ENCODE measurements at places on chromosomes 16 and 17. TPM values are rescaled to one million over a fixed set of nuclear protein-coding genes. Genes with fewer than 3 reads are reported as not detected.

GRCh38 chr16:87979352-87979751 is 28.1 kb downstream of the BANP start:
- H3K27me3 ChIP-seq, result no peaks in the 10 kb centered on the region
- peaks cover 12% of the 10 kb centered on the region for H3K36me3 ChIP-seq
- no peak for DNase-seq
- H3K4me3 ChIP-seq, result no peak overlapping the region

The OR1F1 gene
- not detected for total RNA-seq

DNA sequence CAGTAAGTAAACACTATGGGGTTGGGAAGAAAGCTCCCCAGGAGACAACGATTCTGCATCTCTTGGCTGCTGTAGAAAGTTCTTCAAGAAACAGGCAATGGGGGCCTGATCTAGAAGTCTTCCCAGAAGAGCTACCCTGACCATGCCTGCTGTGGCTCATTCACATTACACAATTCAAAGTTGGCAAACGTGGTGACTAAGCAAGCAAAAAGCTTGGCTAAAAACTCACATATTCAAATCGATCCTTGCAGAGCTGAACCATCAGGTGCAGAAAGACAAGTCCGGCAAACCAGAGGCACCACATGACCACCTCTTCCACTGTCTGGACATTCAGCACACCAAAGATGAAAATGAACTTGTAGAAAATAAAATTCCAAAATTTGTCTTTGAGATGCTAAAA is 16.1 kb downstream of the AMFR start:
- H3K4me1 ChIP-seq, result no peaks in the 10 kb centered on the region
- no peak for DNase-seq
- H3K36me3 ChIP-seq, result peaks cover 38% of the 10 kb centered on the region
- no peaks in the 10 kb centered on the region for H3K27me3 ChIP-seq
- H3K4me3 ChIP-seq, result no peak overlapping the region

- DNase-seq, result peak; percentile 25
- no peaks in the 10 kb centered on the region for H3K4me1 ChIP-seq
- H3K4me3 ChIP-seq, result no peak overlapping the region
- no peaks in the 10 kb centered on the region for H3K36me3 ChIP-seq
- no peak overlapping the region for H3K27ac ChIP-seq
Observed at GRCh38 chr17:49952209-49952911, 16.6 kb upstream of the DLX4 start.

DNA sequence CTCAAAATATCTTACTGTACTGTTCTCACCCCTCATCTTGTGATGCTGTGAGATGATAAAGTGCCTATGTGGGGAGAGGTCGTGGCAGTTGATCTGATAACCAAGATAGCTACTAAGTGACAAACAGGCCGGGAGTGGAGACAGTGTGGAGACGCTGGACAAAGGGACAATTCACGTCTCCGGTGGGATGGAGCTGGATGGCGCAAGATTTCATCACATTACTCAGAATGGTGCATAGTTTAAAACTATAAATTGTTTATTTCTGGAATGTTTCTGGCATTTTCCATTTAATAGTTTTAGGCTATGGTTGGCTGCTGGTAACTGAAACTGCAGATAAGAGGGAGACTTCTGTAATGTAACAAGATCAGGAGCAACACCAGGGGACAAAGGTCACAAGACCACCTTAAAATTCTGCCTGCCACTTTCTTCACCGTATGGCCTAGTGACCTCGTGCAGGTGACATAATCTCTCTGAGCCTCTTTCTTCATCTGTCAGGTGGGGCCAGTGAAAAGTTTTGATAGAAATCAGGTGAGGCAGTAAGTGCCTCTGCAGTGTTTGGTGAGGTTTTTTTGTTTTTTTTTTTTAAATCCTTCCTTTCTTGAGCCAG is 54.4 kb upstream of the LGALS9 start:
- H3K36me3 ChIP-seq, result no peaks in the 10 kb centered on the region
- no peak overlapping the region for H3K27ac ChIP-seq
- DNase-seq, result no peak
- no peaks in the 10 kb centered on the region for H3K4me1 ChIP-seq

The CCL17 gene
- not detected for total RNA-seq

The PTGES3L gene
- total RNA-seq, result 2.0 TPM

- H3K4me3 ChIP-seq, result peak overlapping the region; percentile 96
- DNase-seq, result no peak
- no peaks in the 10 kb centered on the region for H3K27me3 ChIP-seq
Observed at GRCh38 chr17:83080858-83081683, 1.7 kb downstream of the METRNL start.

The SUZ12 gene
- total RNA-seq, result 14.4 TPM

GRCh38 chr17:47907932-47908562 is 12.0 kb downstream of the SP2 start:
- no peak for DNase-seq
- peaks cover 77% of the 10 kb centered on the region for H3K4me1 ChIP-seq
- no peaks in the 10 kb centered on the region for H3K36me3 ChIP-seq

GRCh38 chr17:50865060-50865867 is 890 bp downstream of the TOB1 start:
- H3K36me3 ChIP-seq, result no peaks in the 10 kb centered on the region
- peaks cover 51% of the 10 kb centered on the region for H3K4me1 ChIP-seq
- peak overlapping the region; percentile 88 for H3K4me3 ChIP-seq
- DNase-seq, result no peak

- H3K4me1 ChIP-seq, result peaks cover 21% of the 10 kb centered on the region
- no peak for DNase-seq
- no peaks in the 10 kb centered on the region for H3K27me3 ChIP-seq
- H3K36me3 ChIP-seq, result no peaks in the 10 kb centered on the region
- no peak overlapping the region for H3K27ac ChIP-seq
Observed at GRCh38 chr16:4016658-4017057, 99.6 kb downstream of the ADCY9 start.

GRCh38 chr17:17403899-17404576 is 72.8 kb upstream of the MED9 start:
- H3K4me3 ChIP-seq, result no peak overlapping the region
- H3K36me3 ChIP-seq, result no peaks in the 10 kb centered on the region
- DNase-seq, result no peak
- H3K27me3 ChIP-seq, result no peaks in the 10 kb centered on the region
- H3K27ac ChIP-seq, result no peak overlapping the region

DNA sequence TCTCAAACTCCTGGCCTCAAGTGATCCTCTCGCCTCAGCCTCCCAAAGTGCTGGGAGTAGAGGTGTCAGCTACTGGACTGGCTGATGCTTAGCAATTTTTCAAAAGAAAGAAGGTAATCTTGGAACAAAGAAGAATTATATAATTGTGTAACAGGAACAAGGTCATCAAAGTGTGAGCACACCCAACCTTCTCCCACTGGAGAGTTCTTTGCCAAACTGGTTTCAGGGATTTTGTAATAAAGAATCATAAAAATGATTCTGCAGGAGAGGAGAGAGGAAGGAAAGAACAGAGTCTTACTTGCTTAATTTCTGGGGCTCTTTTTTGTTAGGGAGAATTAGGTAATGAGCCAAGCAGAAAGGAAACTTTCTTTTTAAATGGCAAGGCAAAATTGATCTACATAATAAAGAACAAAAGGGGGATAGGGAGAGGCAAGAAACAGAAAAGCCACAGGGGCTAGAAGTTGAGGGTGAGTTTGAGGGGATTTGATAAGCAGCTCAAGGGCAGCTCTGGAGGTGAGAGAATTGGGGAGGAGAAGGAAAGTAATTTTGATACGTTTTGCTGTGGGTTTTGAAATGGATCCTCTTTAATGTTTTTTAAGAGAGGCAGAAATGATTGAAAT is 21.3 kb downstream of the CHD9NB start:
- no peak overlapping the region for H3K4me3 ChIP-seq
- H3K27ac ChIP-seq, result no peak overlapping the region
- no peaks in the 10 kb centered on the region for H3K4me1 ChIP-seq
- H3K36me3 ChIP-seq, result no peaks in the 10 kb centered on the region
- no peak for DNase-seq

- H3K4me3 ChIP-seq, result no peak overlapping the region
- no peaks in the 10 kb centered on the region for H3K27me3 ChIP-seq
- no peaks in the 10 kb centered on the region for H3K4me1 ChIP-seq
Observed at GRCh38 chr16:70162041-70162451, 11.5 kb upstream of the CLEC18C start.

DNA sequence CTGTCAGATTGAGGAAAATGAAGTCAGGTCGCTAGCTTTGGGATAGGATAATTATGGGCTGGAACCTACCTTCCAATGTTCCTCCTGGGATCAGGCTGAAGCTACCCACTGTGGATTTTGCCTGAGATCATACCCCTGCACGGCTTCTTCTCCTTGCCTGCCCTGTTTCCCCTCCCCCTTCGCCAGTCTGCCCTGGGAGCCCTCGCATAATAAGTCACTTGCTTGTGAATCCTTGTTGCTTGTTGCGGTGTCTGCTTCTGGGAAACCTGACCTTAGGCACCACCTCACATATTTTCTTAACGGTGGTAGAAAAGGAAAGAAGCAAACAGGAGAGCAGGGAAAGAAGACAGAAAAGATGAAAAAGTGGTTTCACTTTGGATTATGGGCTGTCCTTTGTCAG is 13.3 kb upstream of the PMP22 start:
- H3K36me3 ChIP-seq, result no peaks in the 10 kb centered on the region
- H3K27me3 ChIP-seq, result no peaks in the 10 kb centered on the region
- DNase-seq, result no peak
- H3K27ac ChIP-seq, result no peak overlapping the region

The PRSS33 gene
- not detected for total RNA-seq

The CAVIN1 gene
- 938 TPM for total RNA-seq

The NPIPA8 gene
- total RNA-seq, result not detected

GRCh38 chr16:75206749-75207451 is at the start of gene CTRB2:
TSS of gene CTRB2 (minus strand) at chr16:75207161. CDS start at chr16:75207141, 20 bp downstream.
- no peak within 1 kb of the TSS for H3K27ac ChIP-seq
- DNase-seq, result no peak
- no peaks in the 10 kb centered on the region for H3K36me3 ChIP-seq
- H3K27me3 ChIP-seq, result no peaks in the 10 kb centered on the region
- H3K4me1 ChIP-seq, result no peaks in the 10 kb centered on the region

GRCh38 chr17:65742403-65743307 is 181.2 kb upstream of the AXIN2 start:
- H3K4me3 ChIP-seq, result peak overlapping the region; percentile 21
- no peak overlapping the region for H3K27ac ChIP-seq
- H3K4me1 ChIP-seq, result peaks cover 13% of the 10 kb centered on the region
- H3K27me3 ChIP-seq, result no peaks in the 10 kb centered on the region

- peak overlapping the region; percentile 97 for H3K27ac ChIP-seq
- DNase-seq, result peak; percentile 82
- no peaks in the 10 kb centered on the region for H3K36me3 ChIP-seq
- H3K4me1 ChIP-seq, result peaks cover 28% of the 10 kb centered on the region
- peak overlapping the region; percentile 93 for H3K4me3 ChIP-seq
- H3K27me3 ChIP-seq, result no peaks in the 10 kb centered on the region
Observed at GRCh38 chr17:46193626-46194392, 580 bp upstream of the KANSL1 start.

The SHCBP1 gene
- 0.54 TPM for total RNA-seq

The TOX3 gene
- total RNA-seq, result not detected

The CCDC200 gene
- not detected for total RNA-seq

All from thoracic aorta (tissue), 2 donors.